Activated T-cell treated with anti-CD3 and anti-CD28 coated beads for 1 hour (primary cell): ENCODE measurements at places on chromosomes 5 and 9.

DNA sequence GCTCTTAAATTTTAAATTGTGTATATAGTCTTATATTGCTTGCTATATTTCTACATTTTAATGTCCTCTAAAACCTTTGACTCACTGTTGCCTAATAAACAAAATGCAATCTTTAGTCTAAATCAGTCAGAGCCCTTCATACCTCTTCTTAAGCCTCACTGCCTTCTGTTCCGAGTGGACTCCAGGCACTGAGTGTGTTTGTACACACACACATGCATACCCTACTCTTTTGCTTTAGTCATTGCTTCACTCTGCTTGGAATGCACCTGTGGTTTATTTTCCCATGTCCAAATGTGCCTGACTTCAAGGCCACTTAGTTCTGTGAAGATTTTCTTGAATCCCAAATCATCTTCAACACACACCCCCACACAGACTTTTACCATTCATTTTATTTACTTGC is 60.9 kb downstream of the SLC12A2 start:
- no peak for DNase-seq

DNA sequence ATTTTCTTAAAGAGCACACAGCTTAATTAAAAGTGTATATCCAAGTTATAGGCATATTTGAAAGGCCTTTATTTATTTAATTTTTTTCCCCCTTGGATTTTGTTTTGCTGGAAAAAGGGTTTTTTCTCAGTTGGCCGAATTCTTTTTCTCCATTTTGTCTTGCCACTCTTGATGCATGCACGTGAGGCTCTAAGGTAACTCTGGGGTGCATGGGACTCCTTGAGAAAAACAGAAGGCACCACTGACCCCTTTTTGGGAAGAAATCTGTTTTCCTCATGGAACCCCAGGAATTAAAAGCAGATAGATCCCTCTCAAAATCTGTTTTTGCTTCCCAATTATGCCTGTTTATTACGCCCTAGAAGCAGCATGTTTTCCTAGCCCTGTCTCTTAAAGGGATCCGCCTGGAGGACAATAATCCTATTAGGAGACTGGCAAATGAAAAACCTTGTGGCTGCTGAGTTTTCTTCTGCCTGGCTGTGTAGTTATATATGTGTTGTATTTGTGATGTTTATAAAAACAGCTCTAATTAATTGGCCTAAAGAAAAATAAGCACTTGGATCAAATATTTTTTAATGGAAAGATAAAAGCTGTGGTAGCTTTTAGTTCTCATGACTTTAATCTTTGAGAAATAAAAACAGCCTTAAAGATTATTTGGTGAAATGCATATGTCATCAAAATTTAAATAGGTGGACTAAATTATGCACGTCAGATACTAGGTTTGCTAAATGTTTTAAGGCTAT is 435.1 kb upstream of the CDH9 start:
- DNase-seq = no peak

- no peak for DNase-seq
Measured at GRCh38 chr9:136804509-136805206, 3.1 kb upstream of the RABL6 start.

DNA sequence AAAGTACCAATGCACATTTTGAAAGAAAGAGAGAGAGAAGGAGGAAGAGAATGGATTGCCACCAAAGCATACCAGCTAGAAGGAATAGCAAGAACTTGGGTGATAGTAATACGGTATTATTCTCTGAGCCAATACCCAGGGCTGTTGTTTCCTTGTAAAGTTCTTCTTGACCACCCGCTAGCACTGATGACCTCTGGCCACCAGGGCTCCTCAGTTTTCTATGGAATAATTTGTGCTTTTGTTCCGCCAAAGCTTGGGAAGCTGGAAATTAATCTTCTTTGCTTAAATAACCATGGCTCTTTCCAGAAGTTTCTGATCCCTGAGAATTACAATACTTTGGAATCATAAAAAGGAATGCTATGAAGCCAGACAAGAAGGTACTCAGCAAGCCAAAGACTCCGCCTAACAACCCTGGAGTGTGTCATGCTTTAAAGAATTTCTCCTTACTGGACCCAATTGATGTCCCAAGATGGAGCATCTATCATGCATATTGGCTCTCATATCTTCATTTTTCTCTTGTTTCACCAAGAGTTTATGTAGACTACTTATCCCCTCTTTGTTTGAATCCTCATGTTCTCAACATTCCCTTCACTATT is 29.8 kb downstream of the OR2K2 start:
- no peak for DNase-seq

GRCh38 chr5:55511010-55511409 is 23.8 kb downstream of the PLPP1 start:
- no peak for DNase-seq

- no peak for DNase-seq
Measured at GRCh38 chr9:112836394-112836793, 54.3 kb downstream of the SLC46A2 start.

DNA sequence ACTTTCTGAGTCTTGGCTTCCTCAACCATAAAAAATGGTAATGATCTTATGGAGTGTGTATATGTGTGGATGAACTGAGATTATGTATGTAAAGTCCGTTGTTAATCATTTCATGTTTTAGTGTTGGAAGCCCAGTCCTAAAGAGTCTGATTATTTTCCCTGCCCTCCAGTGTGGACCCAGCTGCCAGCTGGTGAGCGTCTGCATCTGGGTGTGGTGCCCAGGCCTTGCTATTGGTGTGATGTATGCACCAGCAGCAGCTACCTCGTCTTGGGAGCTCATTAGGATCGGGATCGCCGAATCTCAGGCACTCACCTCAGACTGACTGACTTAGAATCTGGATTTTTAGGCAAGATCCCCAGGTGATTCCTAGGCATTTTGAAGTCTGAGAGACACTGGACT is 63.8 kb downstream of the LRRC70 start:
- DNase-seq = no peak

DNA sequence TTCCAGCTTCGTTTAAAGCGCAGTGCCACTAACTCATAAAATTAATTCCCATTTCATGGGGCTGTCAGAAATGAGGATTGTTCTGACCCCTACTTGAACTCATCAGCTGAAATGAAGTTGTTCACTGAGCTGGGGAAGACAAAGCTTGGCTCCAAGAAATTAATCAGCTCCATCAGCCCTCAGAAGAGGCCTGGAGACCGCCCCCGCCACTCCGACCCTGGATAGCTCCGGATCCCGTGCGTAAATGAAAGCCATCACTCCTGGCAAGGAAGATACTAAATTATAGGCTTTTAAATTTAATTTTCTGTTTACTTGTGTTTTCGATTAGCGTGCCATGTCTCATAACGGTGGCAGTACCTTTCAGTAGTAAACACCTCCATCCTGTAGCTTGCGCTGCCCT is 142.8 kb upstream of the IRX2 start:
- no peak for DNase-seq

GRCh38 chr9:34508951-34509350 is 13.8 kb downstream of the ENHO start:
- no peak for DNase-seq

DNA sequence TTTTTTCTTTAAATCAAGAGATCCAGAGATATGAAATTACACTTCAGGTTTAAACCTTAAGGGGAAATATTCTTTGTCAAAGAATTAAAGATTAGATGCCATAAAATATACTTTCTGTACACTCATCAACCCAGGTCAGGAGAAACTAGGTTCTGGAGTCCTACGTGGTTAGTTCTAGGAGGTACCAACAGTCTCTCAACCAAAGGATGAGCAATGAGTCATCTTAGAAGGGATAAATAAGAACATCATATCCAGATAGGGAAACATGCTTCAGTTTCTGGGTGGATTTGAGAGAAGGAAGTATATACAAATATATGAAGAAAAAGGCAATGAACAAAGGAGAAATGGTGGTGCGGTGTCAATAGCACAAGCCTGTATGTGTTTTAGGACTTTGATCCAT is 98.2 kb downstream of the CSNK1G3 start:
- DNase-seq = no peak

- DNase-seq = no peak
Measured at GRCh38 chr5:154395407-154396106, 50.2 kb upstream of the SAP30L start.

- peak; percentile 13 for DNase-seq
Measured at GRCh38 chr9:100472788-100473275, at the start of gene TMEFF1. Gene TMEFF1, plus strand, starts transcription at chr9:100473149. Its CDS starts 396 bp downstream, at chr9:100473545.

DNA sequence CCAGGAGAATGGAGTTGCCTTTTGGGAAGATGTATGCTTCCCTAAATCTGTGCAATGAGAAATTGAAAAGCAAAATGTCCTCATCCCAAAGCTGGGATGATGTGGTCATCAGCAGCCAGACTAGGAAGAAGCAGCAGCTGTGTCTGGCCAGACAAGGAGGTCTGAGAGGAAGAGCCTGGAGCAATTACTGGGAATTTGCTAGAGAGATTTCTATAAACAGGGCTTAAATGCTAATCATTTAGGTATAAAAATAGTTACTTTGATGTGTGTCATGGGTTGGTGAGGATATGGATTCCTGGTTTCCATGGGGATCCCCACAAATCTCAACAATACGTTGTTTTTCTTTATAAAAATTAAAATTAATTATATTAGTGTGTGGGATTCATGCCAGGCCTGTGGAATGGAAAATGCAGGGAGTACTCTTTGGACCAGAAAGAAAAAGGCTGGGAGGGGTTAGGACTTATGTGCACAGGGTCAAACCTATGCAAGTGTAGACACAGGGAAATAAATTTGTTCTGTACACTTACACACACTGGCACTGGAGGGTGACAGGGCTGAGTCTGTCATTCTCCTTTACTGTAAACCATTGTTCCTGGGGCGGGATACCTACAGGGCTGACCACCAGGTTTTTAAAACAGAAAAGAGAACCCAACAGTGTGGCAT is 58.7 kb upstream of the TRPC7 start:
- no peak for DNase-seq
